ENCODE measurements at places on chromosomes 2 and 18. TPM values are rescaled to one million over a fixed set of nuclear protein-coding genes. Genes with fewer than 3 reads are reported as not detected.

The PKDCC gene
- total RNA-seq: 89.0 TPM

The HOXD4 gene
- 3.6 TPM for total RNA-seq

The MEIS1 gene
- 114 TPM for total RNA-seq

GRCh38 chr18:44889111-44889510, 208.4 kb downstream of the SETBP1 start:
- no peaks in the 10 kb centered on the region for H3K36me3 ChIP-seq
- H3K4me1 ChIP-seq: peaks cover 35% of the 10 kb centered on the region
- no peaks in the 10 kb centered on the region for H3K27me3 ChIP-seq
- no peak overlapping the region for H3K27ac ChIP-seq

The PCARE gene
- total RNA-seq: not detected

DNA sequence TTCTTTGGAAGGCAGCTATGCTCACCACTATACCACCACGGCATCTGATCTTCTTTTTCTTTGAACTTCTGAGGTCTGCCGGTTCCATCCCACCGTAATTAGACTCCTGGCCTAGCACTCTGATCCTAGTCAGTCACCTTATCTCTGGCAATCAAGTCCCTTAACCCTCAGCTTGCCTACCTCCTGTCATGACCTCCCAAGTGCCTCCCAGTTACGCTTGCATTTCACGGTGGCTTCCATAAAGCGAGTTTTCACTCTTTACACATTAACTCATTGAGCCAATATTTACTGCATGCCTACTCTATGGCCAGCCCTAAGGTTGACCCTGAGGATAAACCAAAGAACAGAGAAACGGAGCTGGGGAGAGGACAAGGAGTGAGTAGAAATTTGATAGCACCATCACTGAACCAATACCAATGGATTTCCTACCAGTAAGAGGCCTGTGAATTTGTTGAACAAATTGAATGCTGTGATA, 37.8 kb upstream of the TMEM182 start:
- H3K27me3 ChIP-seq: no peaks in the 10 kb centered on the region
- H3K4me3 ChIP-seq: no peak overlapping the region
- H3K36me3 ChIP-seq: no peaks in the 10 kb centered on the region
- H3K4me1 ChIP-seq: no peaks in the 10 kb centered on the region
- no peak overlapping the region for H3K27ac ChIP-seq

DNA sequence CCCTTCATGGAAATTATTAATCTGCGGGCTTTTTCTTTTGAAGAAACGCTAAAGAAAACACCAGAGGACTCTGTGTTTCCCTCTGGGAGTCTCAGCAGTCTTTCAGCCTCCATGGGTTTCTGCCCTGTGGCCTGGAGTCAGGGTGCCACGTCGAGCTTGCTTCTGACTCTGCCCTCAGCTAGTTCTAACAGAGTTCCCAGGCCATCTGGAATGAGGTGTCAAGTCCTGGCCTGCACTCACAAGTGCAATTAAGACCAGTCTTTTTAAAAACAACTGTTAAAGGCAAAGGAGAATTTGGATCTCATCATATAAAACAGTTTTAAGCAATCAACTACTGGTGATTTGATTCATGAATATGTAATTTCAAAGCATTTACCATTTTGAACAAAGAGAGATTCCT, 157.3 kb downstream of the RHBDD1 start:
- no peak for ATAC-seq
- H3K27ac ChIP-seq: no peak overlapping the region
- no peaks in the 10 kb centered on the region for H3K27me3 ChIP-seq
- H3K4me3 ChIP-seq: no peak overlapping the region
- H3K36me3 ChIP-seq: peaks cover 32% of the 10 kb centered on the region
- H3K4me1 ChIP-seq: no peaks in the 10 kb centered on the region
